Ovary (tissue), 10 donors: ENCODE measurements at places on chromosomes 16 and 17. TPM values are rescaled to one million over a fixed set of nuclear protein-coding genes. Genes with fewer than 3 reads are reported as not detected.

- DNase-seq, result no peak
- H3K36me3 ChIP-seq, result no peaks in the 10 kb centered on the region
- no peaks in the 10 kb centered on the region for H3K4me1 ChIP-seq
- no peak overlapping the region for H3K27ac ChIP-seq
- no peaks in the 10 kb centered on the region for H3K27me3 ChIP-seq
- no peak overlapping the region for H3K4me3 ChIP-seq
Observed at GRCh38 chr17:72710202-72710601, 382.3 kb downstream of the SLC39A11 start.

DNA sequence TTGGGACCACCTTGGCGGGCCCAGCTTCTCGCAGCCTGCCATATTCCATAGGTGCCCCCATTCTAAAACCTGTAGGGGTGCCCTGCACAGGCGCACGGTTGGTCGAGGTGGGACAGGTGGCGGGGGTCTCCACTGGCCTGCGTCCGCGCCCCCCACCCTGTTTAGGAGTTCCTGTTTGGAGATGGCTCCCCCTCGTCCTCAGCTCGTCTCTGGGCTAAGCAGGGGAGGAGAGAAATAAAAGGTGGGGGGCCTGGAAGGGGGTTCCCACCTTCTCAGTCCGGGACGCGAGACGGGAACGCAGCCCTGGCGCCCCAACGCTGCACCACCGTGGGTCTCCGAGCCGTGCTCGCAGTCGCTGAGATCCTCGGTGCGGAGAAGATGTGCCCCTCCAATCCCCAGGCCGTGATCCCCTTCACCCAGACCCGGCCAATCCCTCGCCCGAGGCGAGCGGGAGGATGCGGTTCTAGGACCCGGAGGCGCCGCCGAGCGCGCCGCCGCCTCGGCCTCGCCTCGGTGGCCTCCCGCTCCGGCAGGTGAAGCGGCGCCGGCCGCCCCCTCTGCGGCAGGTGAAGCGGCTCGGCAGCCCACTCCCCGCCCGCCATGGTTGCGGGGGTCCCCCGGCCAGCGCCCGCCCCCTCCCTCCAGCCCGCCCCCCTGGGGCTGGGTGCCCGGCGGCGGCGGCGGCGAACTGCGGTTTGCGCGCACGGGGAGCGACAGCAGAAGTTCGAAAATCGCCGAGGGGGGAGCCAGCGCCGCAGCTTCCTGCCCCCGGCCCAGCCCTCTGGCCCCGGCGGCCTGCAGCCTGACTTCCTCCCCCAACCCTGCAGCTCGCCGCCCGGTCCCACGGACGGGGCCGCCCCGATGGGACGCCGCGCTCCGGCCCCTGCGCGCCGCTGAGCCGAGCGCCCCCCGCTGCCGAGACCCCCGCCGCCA lies at the start of gene FMNL1:
Gene FMNL1 (plus strand): TSS at position 805 of the 933 bp plus-strand sequence. CDS start 240 bp downstream, outside the sequence.
- no peaks in the 10 kb centered on the region for H3K4me1 ChIP-seq
- H3K27me3 ChIP-seq, result no peaks in the 10 kb centered on the region
- no peak for DNase-seq

DNA sequence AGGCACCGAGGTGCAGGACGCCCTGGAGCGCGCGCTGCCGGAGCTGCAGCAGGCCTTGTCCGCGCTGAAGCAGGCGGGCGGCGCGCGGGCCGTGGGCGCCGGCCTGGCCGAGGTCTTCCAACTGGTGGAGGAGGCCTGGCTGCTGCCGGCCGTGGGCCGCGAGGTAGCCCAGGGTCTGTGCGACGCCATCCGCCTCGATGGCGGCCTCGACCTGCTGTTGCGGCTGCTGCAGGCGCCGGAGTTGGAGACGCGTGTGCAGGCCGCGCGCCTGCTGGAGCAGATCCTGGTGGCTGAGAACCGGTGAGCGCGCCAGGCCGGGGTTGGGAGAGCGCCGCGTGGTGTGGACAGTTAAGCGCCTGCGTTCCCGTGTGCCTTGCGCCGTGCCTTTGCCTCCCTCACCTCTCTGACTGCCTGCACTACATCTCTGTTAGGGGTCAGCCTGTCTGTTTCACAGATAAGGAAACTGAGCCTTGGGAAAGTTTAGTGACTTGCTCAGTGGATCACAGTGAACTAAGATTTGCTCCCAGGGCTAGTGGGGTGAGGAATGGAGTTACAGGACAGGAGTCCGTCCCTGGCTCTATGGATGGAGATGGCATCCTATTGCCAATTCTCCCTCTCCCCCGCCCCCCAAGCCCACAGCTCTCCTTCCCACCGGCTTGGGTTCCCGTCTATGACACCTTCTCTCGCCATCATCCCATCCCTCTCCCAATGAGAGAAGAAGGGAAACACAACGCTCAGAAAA lies 880 bp downstream of the SARM1 start:
- peaks cover 7% of the 10 kb centered on the region for H3K4me1 ChIP-seq
- H3K27ac ChIP-seq, result peak overlapping the region; percentile 69
- DNase-seq, result no peak
- peak overlapping the region; percentile 58 for H3K4me3 ChIP-seq

- H3K4me1 ChIP-seq, result no peaks in the 10 kb centered on the region
- H3K27ac ChIP-seq, result no peak overlapping the region
- no peaks in the 10 kb centered on the region for H3K36me3 ChIP-seq
- DNase-seq, result no peak
- no peak overlapping the region for H3K4me3 ChIP-seq
Observed at GRCh38 chr16:76879420-76879819, 311.6 kb upstream of the MON1B start.

- no peak overlapping the region for H3K27ac ChIP-seq
- peak; percentile 45 for DNase-seq
- H3K36me3 ChIP-seq, result no peaks in the 10 kb centered on the region
- H3K4me1 ChIP-seq, result peaks cover 9% of the 10 kb centered on the region
- no peak overlapping the region for H3K4me3 ChIP-seq
- H3K27me3 ChIP-seq, result no peaks in the 10 kb centered on the region
Observed at GRCh38 chr17:79936641-79937381, 97.6 kb upstream of the CBX4 start.

The OSBPL7 gene
- 12.3 TPM for total RNA-seq

The NT5C gene
- 72.7 TPM for total RNA-seq

The BCL6B gene
- total RNA-seq, result 9.9 TPM

The KRTAP4-9 gene
- total RNA-seq, result not detected

The NPIPB9 gene
- 1.8 TPM for total RNA-seq

The RAB37 gene
- total RNA-seq, result 0.47 TPM

The CDRT4 gene
- total RNA-seq, result 4.4 TPM

The JUP gene
- total RNA-seq, result 153 TPM

The ZFHX3 gene
- 12.6 TPM for total RNA-seq

The CAPNS2 gene
- total RNA-seq, result not detected

The IRX5 gene
- 0.57 TPM for total RNA-seq
